Activated T-cell treated with anti-CD3 and anti-CD28 coated beads, Interleukin-2, amount 50 U/mL, for 24 hours (primary cell): ENCODE measurements at places on chromosomes 3 and 15.
A peak's percentile ranks its signal among the peaks of the same experiment; 100 is the strongest.

- no peak for DNase-seq
Observed at GRCh38 chr3:124763644-124764358, 33.5 kb downstream of the UMPS start.

DNA sequence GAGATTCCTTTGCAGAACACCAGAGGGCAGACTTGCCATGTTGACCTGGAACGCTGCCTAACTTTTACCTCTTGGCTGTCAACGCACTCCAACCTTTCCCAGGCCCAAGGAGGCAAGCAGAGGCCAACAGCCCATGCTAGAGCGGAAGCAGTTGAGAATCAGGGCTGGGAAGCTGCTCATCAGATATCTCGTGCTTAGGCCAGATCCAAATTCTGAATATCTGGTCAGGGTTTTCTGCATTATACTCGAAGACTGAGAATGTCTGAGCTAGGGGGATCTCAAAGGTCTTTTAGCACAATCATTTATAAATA is 2.5 kb downstream of the XIRP1 start:
- DNase-seq = peak; percentile 68

GRCh38 chr15:42364529-42364928 is 5.2 kb downstream of the CAPN3 start:
- no peak for DNase-seq

DNA sequence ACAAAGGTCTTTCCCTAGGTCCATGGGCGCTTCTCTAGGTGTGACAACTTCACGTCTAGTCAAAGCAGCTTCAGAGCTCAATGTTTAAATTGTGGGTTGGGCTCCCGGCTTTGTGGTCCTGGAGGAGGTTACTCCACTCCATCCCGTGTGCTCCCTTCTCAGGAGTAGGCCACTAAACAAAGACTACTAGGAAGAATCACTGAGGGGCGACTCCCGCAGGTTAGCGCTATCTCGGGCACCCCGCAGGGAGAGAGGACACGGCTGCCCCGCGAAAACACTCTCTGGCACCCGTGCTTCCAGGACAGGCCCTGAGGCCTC is 500 bp downstream of the PARP6 start:
- no peak for DNase-seq

DNA sequence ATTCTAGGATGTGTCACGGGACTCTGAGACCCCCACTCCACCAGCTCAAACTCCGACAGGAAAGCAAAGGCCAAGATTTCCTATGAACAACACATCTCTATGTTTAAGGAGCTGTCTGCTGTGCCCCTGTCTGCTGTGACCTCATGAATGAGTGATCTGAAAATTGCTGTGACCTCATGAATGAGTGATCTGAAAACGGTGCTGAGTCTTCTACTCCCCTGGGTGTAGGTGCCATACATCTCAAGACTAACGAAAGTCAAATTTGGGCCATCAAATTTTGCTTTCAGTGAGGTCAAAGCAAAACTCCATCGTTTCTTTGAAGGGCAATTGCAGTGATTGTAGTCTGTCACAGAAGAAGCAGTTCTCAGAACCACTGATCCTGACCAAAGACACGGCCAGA is 24.4 kb downstream of the IL5RA start:
- no peak for DNase-seq
